Small intestine (tissue), 16 donors: ENCODE measurements at places on chromosomes 7 and 10. TPM values are rescaled to one million over a fixed set of nuclear protein-coding genes. Genes with fewer than 3 reads are reported as not detected.
A peak's percentile ranks its signal among the peaks of the same experiment; 100 is the strongest.

DNA sequence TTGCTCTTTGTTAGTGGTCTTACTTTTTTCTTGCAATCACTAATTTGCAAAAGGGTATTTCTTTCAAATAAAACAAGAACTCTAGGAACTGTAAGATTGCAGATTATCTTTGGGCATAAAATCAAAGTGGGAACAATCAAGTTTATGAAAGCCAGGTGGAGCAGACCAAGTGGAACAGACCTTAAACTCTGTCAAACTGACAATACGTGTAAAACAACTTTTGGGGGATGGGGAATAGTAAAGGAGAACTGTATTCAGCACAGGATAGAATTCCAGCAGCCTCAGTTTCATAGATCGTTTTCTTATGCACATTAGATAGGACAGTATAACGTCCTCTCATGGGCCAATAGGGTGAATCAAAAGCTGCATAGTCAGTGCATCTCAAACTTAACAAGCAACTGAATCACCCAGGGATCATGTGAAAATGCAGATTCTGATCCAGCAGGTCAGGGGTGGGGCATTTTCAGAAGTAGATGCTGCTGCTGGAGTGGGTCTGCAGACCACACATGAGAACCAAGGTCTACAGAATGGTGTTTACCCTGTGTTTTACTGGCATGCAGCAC is 120.7 kb downstream of the PIP4K2A start:
- no peak for DNase-seq
- H3K27me3 ChIP-seq, result no peaks in the 10 kb centered on the region
- no peak overlapping the region for H3K4me3 ChIP-seq
- no peak overlapping the region for H3K27ac ChIP-seq
- no peaks in the 10 kb centered on the region for H3K4me1 ChIP-seq
- H3K36me3 ChIP-seq, result peaks cover 7% of the 10 kb centered on the region

GRCh38 chr7:29113384-29114102 is 32.8 kb downstream of the CPVL start:
- H3K27me3 ChIP-seq, result no peaks in the 10 kb centered on the region
- H3K4me1 ChIP-seq, result no peaks in the 10 kb centered on the region
- no peak overlapping the region for H3K4me3 ChIP-seq
- peaks cover 10% of the 10 kb centered on the region for H3K36me3 ChIP-seq
- DNase-seq, result peak; percentile 73

- no peak overlapping the region for H3K27ac ChIP-seq
- peaks cover 14% of the 10 kb centered on the region for H3K4me1 ChIP-seq
- no peak overlapping the region for H3K4me3 ChIP-seq
- DNase-seq, result peak; percentile 67
- no peaks in the 10 kb centered on the region for H3K27me3 ChIP-seq
These were observed 33.4 kb downstream of the INPP5A start for GRCh38 chr10:132570771-132571649.

GRCh38 chr7:152127229-152127628 is 101.8 kb downstream of the GALNT11 start:
- no peaks in the 10 kb centered on the region for H3K27me3 ChIP-seq
- peaks cover 19% of the 10 kb centered on the region for H3K36me3 ChIP-seq
- no peak for DNase-seq
- no peaks in the 10 kb centered on the region for H3K4me1 ChIP-seq
- no peak overlapping the region for H3K4me3 ChIP-seq

DNA sequence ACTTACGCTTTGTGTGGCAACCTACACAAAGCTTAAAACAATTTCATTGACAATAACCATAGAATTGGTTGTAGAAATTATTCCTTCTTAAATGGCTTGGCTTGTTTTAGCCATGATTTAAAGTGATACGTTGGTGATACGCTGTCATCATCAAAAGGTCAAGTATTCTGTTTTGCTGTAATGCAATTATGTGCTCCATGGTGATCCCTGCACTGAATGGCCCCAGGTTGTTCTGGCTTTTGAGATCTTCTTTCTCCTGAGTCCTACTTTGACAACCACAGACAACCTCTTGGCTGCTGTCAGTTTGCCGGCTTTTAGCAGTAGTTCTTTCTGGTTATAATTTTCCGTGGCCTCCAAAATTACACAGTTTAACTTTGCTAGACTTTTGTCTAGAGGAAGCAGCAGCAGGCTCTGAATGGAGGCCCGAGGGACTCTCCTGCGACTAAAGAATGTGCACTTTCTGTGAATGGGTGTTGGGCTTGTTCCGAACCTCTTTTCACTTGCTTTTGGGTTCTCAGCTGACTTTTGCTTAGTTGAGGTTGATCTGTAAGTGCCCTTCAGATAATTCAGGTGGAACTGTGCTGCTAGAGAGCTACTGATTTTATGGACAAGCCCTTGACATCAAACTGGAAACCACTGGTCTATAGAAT is 104.7 kb downstream of the TMEM178B start:
- H3K36me3 ChIP-seq, result no peaks in the 10 kb centered on the region
- no peaks in the 10 kb centered on the region for H3K4me1 ChIP-seq
- H3K27ac ChIP-seq, result no peak overlapping the region
- no peaks in the 10 kb centered on the region for H3K27me3 ChIP-seq
- DNase-seq, result no peak
- H3K4me3 ChIP-seq, result no peak overlapping the region

DNA sequence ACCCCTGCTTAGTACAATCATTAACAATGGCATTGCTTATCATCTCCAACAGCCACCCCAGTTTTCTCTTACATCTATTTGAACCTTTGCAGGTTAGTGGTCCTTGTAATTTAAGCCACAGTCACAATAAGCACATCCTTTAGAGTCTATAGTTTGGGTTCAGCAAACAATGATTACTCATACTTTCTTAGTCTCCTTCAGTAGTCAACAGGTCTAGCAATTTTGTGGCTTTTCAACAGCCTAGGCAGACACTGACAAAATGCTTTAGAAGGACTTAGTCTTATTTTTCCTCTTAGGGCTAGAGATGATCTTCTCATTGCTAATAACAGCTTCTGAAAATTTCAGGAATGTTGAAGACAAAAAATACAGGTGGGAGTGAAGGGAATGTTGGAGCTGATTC is 32.3 kb upstream of the FAM204A start:
- no peak overlapping the region for H3K27ac ChIP-seq
- no peaks in the 10 kb centered on the region for H3K27me3 ChIP-seq
- H3K4me3 ChIP-seq, result no peak overlapping the region
- H3K4me1 ChIP-seq, result no peaks in the 10 kb centered on the region

Gene GSTK1
- 309 TPM for polyA plus RNA-seq

DNA sequence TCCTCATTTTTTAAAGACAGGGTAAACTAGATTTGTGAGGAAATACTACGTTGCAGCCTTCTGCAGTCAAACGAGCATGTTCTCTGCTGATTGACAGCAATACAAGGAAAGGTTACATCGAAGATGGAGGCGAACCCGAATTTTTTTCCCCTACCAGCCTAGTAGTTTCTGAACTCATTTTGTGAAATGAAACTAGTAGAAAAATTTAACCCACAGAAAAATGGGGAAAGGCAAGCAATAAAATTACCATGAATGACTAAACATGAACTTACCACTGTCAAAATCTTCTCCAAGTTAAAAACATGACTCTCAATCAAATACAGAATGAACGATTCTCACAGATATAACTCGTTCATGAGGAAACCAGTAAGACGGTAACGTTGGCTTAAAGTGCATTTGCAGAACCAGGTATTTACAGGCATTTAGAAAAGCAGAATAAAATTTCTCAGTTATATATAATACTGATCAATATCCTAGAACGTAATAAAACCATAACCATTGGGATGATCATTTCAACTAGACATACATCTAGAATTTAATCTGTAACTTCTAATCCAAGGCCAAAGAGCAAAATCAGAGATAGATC is 73.9 kb downstream of the CELF2 start:
- H3K27ac ChIP-seq, result no peak overlapping the region
- no peak overlapping the region for H3K4me3 ChIP-seq
- DNase-seq, result no peak
- H3K27me3 ChIP-seq, result no peaks in the 10 kb centered on the region
- no peaks in the 10 kb centered on the region for H3K36me3 ChIP-seq

Gene HPS6
- polyA plus RNA-seq, result 13.0 TPM

DNA sequence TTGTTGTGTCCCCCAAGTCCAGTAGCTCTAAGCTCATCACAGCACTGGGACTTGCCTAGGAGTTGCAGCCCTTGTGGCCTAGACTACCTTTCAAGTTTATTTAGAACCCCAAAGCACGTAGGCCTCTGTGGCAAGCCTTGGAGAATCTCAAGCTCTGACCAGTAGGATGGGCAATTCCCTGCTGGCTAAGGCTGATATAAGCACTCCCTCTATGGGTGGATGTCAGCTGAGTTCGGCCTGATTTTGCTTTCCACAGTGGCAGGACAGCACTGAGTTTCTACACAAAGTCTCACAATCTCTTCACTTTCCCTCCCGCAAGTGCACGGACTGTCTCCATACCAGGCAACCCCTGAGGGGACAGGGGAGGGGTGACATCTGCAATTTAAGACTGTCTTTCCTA is 886.4 kb upstream of the LRRN3 start:
- H3K4me1 ChIP-seq, result no peaks in the 10 kb centered on the region
- H3K27ac ChIP-seq, result no peak overlapping the region
- H3K36me3 ChIP-seq, result no peaks in the 10 kb centered on the region

GRCh38 chr10:21164687-21165086 is 267.6 kb upstream of the NEBL start:
- no peak overlapping the region for H3K27ac ChIP-seq
- no peaks in the 10 kb centered on the region for H3K27me3 ChIP-seq
- H3K36me3 ChIP-seq, result no peaks in the 10 kb centered on the region
- H3K4me1 ChIP-seq, result no peaks in the 10 kb centered on the region
- H3K4me3 ChIP-seq, result no peak overlapping the region
- no peak for DNase-seq

Gene CYP2C19
- polyA plus RNA-seq, result 34.2 TPM

- peak; percentile 42 for DNase-seq
- H3K27ac ChIP-seq, result no peak overlapping the region
- H3K4me1 ChIP-seq, result peaks cover 6% of the 10 kb centered on the region
- H3K27me3 ChIP-seq, result no peaks in the 10 kb centered on the region
- H3K4me3 ChIP-seq, result no peak overlapping the region
These were observed 2.0 kb upstream of the PCOLCE start for GRCh38 chr7:100599911-100600729.

- H3K36me3 ChIP-seq, result peaks cover 12% of the 10 kb centered on the region
- no peaks in the 10 kb centered on the region for H3K4me1 ChIP-seq
- no peaks in the 10 kb centered on the region for H3K27me3 ChIP-seq
- no peak overlapping the region for H3K27ac ChIP-seq
These were observed 707.2 kb downstream of the PARD3 start for GRCh38 chr10:34107626-34108516.

Gene DGKI
- polyA plus RNA-seq, result not detected

Gene NRAP
- 2.2 TPM for polyA plus RNA-seq

DNA sequence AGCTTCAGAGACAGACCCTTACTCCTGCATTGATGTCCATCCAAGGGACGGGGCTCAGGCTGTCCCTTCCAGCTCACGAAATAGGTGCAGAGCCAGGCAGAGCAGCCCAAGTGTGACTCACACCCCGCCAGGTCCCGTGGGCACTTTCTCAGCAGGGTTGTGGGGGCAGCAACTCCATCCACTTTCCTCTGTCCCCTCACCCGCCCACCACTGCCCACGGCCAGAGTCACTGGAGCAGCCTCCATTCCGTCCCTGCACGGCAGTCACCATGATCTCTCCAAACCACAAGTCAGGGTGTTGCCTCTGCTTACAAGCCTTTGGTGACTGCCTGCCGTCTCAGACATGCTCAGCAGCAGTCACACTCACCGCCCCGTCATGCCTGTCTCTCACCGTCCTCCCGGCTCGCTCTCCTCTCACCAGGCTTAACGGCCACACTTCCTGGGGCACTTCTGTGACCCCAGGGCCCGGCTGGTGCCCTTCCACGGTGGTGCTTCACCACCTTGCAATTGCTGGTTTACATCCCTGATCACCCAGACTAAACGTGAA is 39.3 kb downstream of the CALML3 start:
- H3K27me3 ChIP-seq, result no peaks in the 10 kb centered on the region
- no peaks in the 10 kb centered on the region for H3K36me3 ChIP-seq
- no peak overlapping the region for H3K4me3 ChIP-seq
- no peaks in the 10 kb centered on the region for H3K4me1 ChIP-seq
- H3K27ac ChIP-seq, result peak overlapping the region; percentile 6
- DNase-seq, result no peak

GRCh38 chr10:110771991-110772390 is 99.7 kb upstream of the PDCD4 start:
- no peak overlapping the region for H3K27ac ChIP-seq
- no peak for DNase-seq
- no peak overlapping the region for H3K4me3 ChIP-seq
- H3K36me3 ChIP-seq, result no peaks in the 10 kb centered on the region
- H3K4me1 ChIP-seq, result peaks cover 9% of the 10 kb centered on the region

DNA sequence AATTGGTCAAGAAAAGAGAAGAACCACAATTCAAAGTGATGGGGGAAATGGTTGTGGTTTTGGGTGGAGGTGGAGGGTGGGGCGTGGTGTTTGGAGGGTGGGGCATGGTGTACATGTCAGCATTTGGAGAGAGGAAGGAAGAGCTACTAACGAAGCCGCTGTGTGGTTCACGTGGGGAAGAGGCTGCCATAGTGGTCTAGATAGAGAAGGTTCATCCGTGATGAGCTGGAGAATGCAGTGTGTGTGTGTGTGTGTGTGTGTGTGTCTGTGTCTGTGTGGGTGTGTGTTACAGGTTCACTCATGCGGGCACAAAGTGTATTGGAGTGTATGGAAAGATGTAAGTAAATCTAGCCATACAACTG is 6.1 kb upstream of the VCL start:
- no peaks in the 10 kb centered on the region for H3K36me3 ChIP-seq
- peak overlapping the region; percentile 38 for H3K27ac ChIP-seq
- H3K4me1 ChIP-seq, result no peaks in the 10 kb centered on the region

- no peak overlapping the region for H3K27ac ChIP-seq
- no peaks in the 10 kb centered on the region for H3K4me1 ChIP-seq
- no peak for DNase-seq
- H3K36me3 ChIP-seq, result peaks cover 8% of the 10 kb centered on the region
- H3K4me3 ChIP-seq, result no peak overlapping the region
These were observed 28.9 kb downstream of the BAG3 start for GRCh38 chr10:119680050-119680449.

Gene SLC13A4
- 0.56 TPM for polyA plus RNA-seq

GRCh38 chr10:101062232-101063049 is 652 bp downstream of the KAZALD1 start:
- peak overlapping the region; percentile 12 for H3K4me3 ChIP-seq
- H3K27me3 ChIP-seq, result peaks cover 3% of the 10 kb centered on the region
- peak overlapping the region; percentile 100 for H3K27ac ChIP-seq
- peaks cover 56% of the 10 kb centered on the region for H3K4me1 ChIP-seq

DNA sequence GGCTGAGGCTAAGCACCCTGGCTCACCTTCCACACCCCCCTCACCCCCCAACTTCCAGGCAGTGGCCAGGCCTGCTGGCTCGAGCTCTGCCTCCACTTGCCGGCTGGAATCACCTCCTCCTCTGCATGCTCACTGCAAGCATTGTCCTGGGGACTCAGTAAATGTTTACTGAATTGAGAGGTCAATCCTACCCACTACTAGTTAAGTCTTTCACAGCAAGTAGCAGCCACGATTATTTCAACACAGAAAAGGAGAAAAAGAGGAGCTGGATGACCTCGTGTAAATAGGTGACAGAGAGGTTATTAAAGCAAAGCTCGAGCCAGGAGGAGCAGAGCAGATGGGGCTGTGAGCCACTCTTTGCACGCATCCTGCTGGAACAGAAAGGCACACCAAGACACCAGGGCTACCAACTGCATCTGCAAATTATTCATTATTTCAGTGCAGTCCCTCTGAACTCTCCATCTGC is 32.1 kb downstream of the HIPK2 start:
- no peak for DNase-seq
- H3K36me3 ChIP-seq, result peaks cover 9% of the 10 kb centered on the region
- H3K4me1 ChIP-seq, result peaks cover 3% of the 10 kb centered on the region
- no peak overlapping the region for H3K4me3 ChIP-seq

Gene GRK5
- 50.5 TPM for polyA plus RNA-seq

GRCh38 chr10:132232023-132232951 is 45.5 kb downstream of the DPYSL4 start:
- H3K4me3 ChIP-seq, result no peak overlapping the region
- no peaks in the 10 kb centered on the region for H3K36me3 ChIP-seq
- no peak overlapping the region for H3K27ac ChIP-seq
- peak; percentile 35 for DNase-seq
- no peaks in the 10 kb centered on the region for H3K27me3 ChIP-seq

Gene C10orf105
- polyA plus RNA-seq, result 0.06 TPM

Gene RGS10
- polyA plus RNA-seq, result 9.6 TPM
